ENCODE measurements at places on chromosomes 4 and X.

DNA sequence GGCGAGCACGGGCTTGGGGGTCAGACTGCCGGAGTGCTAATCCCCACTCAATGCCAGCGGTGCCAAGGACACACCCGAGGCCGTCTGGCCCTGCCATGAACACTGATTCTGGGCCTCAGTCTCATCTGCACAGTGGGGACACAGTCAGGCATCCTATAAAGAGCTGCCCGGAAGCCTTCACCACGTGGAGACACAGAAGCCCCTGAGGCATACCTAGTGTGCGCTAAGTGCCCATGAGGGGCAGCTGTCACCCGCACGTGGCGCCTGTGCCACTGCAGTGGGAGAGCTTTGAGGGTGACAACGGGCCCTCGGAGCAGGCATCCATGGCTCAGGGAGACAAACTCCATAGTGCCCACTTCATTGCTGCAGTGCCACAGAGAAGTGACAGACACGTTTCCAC, 86.3 kb downstream of the PHKA2 start:
- DNase-seq, result no peak

GRCh38 chrX:113629326-113629725, 788.7 kb upstream of the AMOT start:
- no peak for DNase-seq

- no peak for DNase-seq
Observed at GRCh38 chrX:34749896-34750295, 92.8 kb upstream of the TMEM47 start.

GRCh38 chr4:119870856-119871255, 195.8 kb downstream of the MAD2L1 start:
- no peak for DNase-seq

DNA sequence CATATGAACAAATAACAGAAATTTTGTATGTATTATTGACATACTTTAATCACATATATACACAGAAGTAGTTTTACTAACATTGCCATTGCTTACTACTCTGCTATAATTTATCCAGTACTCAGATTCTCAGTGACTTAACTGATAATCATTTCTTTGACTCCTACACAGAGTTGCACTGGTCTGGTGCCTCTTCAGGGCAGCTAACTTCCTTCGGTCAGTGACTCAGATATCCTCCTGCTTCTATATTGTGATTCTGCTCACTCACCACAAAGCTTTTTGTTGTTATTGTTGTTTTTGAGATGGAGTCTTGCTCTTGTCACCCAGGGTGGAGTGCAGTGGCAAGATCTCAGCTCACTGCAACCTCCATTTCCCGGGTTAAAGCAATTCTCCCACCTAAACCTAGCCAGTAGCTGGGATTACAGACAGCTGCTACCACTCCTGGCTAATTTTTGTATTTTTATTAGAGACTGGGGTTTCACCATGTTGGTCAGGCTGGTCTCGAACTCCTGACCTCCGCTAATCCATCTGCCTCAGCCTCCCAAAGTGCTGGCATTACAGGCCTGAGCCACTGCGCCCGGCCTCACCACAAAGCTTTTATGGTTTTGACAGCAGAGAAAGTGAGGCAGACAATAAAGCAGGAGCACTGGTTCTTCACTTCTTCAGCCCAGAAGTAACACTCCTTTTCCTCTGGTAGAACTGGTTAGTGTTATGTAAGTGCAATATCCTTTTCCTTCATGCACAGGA, 499.3 kb downstream of the EPHA5 start:
- DNase-seq, result no peak

DNA sequence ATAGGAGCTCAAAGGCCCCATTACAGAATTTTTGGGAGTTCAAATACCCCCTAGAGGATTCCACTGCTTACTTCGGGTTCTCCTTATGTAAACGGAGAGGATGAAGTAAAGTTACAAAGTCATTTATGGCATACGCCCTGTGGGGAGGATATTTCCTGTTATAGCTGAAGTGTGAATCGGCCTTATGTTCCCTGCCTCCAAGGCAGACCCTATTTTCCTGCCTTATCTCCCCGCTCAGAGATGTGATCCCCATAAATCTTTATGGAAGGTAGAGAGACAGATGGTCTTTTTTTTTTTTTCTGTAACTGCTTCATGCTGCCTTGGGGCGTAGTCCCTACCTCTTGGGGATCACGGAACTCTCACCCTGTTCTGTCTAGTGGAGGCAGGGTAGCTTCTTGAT, 56.0 kb upstream of the DHX15 start:
- DNase-seq, result no peak

GRCh38 chr4:124863040-124863545, 150.6 kb upstream of the ANKRD50 start:
- no peak for DNase-seq

DNA sequence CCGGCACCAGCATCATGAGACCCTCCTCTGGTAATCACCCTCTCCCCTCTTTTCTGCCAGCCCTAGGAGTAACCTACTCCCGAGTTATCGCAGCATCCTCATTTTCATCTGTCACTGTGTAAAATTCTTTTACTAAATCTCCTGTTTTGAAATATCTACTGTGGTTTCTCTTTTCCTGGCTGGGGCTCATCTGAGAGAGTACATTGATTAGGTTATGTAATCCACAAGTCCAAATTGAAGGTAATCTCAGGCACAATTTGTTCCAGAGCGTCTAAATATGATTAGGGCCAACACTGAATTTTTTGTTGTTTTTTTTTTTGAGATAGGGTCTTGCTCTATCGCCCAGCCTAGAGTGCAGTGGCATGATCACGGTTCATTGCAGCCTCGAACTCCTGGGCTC, 142.4 kb downstream of the SMIM20 start:
- no peak for DNase-seq

DNA sequence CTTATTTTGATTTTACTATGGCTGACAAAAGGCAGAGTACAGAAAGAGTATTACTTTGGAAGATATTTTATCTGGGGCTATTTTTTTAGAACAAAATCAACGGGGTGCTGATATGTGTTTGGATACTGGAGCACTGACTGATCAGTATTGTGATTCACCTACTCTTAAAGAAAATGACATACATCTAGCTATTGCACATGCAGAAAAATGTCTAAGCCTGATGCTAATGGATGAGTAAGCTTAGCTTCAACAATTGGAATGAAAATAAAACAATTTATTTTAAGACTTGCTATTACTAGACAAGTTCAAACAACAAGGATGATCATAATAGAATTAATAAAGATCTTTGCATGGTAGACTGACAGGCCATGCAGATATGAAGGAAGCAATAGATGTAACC, 262.0 kb downstream of the PPP1R2C start:
- no peak for DNase-seq

DNA sequence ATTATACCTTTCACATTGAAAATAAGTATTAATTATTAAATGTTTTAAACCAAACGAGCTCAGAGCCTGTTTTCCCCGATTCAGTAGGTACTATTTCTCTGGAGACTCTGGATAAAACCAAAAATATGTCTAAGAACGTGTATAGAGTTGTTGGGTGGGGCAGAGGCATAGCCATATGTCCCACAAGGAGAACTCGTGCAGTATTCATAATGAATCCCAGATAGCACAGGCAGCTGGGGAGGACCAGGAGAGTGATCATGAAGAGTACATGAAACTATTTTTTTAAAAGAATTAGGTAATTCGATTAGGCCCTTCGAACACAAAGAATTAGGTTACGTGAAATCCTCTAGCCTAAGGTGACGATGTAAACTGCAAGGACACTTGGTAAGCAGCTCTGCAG, 76.1 kb downstream of the CLDN22 start:
- DNase-seq, result no peak

GRCh38 chr4:80307774-80308465, 27.6 kb upstream of the CFAP299 start:
- peak; percentile 42 for DNase-seq

- DNase-seq, result no peak
Observed at GRCh38 chr4:142366769-142367181, 479.3 kb downstream of the INPP4B start.

GRCh38 chrX:13389501-13389900, 69.6 kb upstream of the ATXN3L start:
- DNase-seq, result no peak

GRCh38 chr4:57068237-57068981, 41.8 kb downstream of the IGFBP7 start:
- DNase-seq, result no peak

DNA sequence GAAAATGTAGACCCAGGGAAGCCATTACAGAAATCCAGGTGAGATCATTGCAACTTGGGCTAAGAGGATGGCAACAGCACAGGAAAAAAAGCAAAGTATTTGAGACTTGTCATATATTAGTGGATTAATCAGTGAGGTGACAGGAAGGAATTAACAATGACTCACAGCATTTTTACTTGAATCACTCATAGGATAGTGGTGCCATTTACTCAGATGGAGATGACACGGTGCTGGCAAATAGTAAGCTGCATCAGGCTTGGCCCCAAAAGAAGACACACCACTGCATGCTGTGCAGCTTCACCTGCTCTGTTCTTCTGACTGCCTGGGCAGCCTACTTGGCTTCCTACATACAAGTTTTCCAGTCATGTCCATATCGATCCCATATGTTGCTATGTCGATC, 144.8 kb downstream of the FRYL start:
- no peak for DNase-seq

GRCh38 chr4:48799157-48799556, 19.1 kb upstream of the FRYL start:
- DNase-seq, result no peak

- DNase-seq, result no peak
Observed at GRCh38 chrX:84320614-84321013, 132.6 kb upstream of the RPS6KA6 start.

- peak; percentile 76 for DNase-seq
Observed at GRCh38 chrX:153900831-153901752, 3.4 kb upstream of the AVPR2 start.

DNA sequence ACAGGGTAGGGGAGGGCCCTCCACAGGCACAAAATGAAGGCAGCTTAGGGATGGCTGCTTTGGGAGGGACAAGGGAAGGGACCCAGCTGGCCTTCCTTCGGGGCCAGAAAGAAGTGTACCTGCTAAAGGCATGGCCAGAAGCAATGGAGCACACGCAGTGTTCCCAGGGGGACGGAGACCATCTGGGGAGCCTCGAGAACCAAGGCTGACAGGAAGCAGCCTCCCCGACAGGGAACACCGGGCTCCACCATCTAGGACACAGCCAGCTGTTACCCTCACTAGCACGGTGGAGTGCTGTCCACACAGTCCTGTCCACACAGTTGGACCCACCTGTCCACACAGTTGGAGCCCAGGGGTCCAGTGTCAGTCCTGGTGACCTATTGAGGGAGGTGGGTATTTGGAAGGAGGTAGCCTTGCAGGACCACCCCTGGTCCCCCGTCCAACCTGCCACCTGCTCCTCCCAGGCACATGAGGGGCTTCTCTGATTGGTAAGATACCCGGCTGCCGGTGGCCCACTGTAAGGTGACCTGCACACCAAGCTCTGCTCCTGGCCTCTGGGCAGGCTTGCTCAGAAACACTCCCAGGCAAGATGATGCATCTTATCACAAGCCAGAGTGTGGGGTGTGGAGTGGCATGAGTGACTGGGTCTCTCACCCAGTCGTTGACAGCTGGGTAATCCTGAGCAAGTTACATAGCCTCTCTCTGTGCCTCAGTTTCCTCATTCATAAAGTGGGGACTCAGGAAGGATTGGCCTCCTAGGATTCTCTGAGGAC, 20.5 kb upstream of the AFAP1 start:
- DNase-seq, result no peak

GRCh38 chr4:181702864-181703495, 540.2 kb upstream of the TENM3 start:
- no peak for DNase-seq

Data from K562 (cell line).